ENCODE measurements at places on chromosomes 2 and 18. TPM values are rescaled to one million over a fixed set of nuclear protein-coding genes. Genes with fewer than 3 reads are reported as not detected.

GRCh38 chr2:183522489-183523266 is 398.4 kb downstream of the NUP35 start:
- DNase-seq: no peak

Gene GMPPA
- total RNA-seq: 33.4 TPM

Gene INPP1
- 15.5 TPM for total RNA-seq

Gene DLX2
- total RNA-seq: 0.44 TPM

DNA sequence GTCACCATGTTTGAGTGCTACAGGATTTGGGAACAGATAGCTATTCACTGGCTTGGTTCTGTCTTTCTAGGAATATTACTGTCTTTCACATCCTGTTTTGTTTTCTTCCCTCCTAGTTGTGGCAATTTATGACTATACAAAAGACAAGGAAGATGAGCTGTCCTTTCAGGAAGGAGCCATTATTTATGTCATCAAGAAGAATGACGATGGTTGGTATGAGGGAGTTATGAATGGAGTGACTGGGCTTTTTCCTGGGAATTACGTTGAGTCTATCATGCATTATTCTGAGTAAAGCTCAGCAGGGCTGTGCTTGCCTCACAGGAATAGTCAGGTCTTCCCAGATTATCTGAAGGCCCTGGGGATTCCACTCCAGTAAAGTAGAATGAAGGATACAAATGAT is 98.9 kb downstream of the ABI2 start:
- DNase-seq: no peak

All from breast epithelium (tissue), 4 donors.